ENCODE measurements at places on chromosomes 7 and 10. TPM values are rescaled to one million over a fixed set of nuclear protein-coding genes. Genes with fewer than 3 reads are reported as not detected.

- no peak for DNase-seq
These were observed 752 bp upstream of the CAMK2G start for GRCh38 chr10:73875139-73875475.

- DNase-seq = no peak
These were observed 178.8 kb upstream of the PFKP start for GRCh38 chr10:2888403-2889004.

TFR2 gene
- total RNA-seq = 1.3 TPM

DNA sequence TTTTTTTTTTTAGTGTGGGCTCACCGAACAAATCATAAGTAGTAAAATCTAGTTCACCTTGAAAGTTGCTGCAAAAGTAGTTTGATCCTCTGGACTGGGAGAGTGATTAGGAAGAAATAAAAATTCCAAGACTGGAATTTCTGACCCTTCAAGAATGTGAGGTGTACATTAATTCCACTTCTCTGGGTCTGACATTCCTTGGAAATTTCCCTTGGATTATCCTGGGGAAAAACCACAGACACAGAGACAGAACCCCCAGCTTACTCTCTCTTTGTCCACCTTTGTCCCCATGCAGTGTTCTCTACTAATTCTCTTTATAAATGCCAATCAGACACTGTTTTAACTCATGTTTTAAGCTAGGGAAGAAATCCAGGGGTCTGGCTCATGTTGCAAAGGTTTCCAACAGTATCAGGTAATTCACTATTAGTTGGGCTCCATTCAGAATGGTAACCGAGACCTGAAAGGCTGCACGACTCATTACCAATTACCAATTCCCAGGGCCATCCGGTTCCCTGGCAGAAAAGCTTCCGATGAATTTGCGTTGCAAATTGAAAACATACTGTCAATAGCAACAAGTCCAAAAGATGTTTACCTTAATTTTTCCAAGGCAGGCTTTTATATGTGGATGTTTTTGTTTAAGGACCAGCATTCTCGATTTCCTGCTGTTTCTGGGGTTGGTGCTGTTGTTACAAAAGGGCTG, 86.3 kb downstream of the BAMBI start:
- DNase-seq = no peak

GRCh38 chr7:4734587-4735345, 40.7 kb upstream of the AP5Z1 start:
- DNase-seq = no peak

Measured in LHCN-M2 (cell line).